Tibial artery (tissue), 4 donors: ENCODE measurements at places on chromosomes 1 and 21.

- peak; percentile 90 for DNase-seq
Observed at GRCh38 chr21:36419996-36420395, 34.8 kb downstream of the CHAF1B start.

- peak; percentile 82 for DNase-seq
Observed at GRCh38 chr1:203271018-203271743, 34.1 kb upstream of the BTG2 start.

DNA sequence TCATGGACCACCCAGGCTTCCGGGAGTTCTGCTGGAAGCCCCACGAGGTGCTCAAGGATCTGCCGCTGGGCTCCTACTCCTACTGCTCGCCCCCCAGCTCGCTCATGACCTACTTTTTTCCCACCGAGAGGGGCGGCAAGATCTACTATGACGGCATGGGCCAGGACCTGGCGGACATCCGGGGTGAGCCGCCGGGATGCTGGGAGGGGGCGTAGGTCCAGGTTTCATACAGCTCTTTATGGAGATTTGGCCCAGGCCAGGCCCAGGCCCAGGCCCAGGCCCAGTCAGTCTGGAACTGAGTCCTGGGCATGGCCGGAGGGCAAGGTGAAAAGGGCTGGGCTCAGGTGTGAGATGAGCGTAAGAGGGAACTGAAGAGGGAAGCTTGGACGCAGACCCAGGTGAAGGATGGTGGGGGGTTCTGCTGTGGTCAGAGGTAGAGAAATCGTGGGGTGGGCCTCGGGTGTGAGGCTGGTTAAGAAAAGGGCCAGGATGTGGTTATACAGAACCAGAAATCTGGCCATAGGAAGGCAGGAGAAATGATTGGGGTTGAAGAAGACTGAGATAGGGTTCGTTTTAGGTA, 23.0 kb downstream of the DISP3 start:
- DNase-seq: no peak

DNA sequence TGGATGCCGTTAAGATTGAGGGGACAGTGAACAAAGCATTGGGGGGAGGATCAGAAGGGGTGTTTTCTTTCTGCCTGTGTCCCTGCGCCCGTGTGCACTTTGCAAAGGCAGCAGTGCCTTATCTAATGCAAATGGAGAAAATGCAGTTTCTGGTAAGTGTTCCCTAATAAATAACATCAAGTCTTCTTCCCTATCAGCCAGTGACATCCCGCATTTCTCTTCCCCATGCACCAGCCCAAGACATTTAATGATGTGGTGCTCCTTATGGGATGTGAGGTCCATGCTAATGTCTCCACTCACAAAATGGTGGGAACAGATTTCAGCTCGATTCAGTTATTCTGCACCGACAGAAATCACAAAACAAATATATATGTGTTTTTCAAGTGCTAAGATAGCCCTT, 111.8 kb downstream of the PBX1 start:
- no peak for DNase-seq

- DNase-seq: no peak
Observed at GRCh38 chr1:153190373-153190772, 12.9 kb upstream of the LELP1 start.

GRCh38 chr1:11453742-11454491, 25.0 kb upstream of the DISP3 start:
- no peak for DNase-seq

GRCh38 chr1:240004086-240004749, 87.5 kb upstream of the FMN2 start:
- DNase-seq: no peak

DNA sequence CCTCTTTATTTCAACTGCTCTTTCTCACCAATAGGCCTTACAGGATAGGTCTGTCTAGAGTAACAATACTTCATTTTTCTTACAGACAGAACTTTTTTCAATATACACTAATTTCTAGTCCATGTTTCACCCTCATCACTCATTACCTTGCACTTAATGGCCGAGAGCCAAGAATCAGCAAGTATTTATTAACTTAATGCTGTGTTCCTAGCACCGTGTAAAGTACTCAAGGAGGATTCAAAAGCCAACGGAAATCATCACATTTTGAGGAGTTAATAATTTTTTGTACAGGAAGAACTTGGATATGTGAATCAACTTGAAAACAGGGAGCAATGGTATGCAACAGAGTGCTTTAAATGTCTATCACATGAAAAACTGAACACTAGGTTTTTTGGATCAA, 102.0 kb downstream of the PTPN14 start:
- DNase-seq: no peak

DNA sequence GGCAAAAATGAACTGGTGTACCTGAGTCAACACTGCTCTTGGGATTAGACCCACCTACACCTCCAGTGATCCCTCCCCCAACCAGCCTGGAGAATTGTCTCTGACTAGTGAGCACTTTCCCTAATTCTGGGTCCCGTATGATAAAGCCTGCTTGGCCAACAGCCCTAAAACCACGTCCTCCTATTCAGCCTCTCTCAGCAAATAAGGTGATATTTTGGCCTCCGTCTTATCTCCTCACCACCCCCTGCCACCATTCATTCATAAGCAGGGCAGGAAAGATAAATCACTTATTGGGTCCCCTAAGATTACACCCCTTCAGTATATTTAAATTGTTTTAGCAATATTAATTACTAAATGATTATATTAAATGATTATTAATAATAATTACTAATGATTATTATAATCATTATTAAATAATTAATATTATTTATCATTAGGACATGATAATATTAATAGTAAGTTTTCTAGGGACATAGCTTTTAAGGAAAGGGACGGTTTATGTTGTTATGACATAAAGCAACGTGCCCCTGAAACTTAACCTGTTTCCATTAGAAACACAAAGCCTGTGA, 108.0 kb downstream of the DUSP10 start:
- DNase-seq: no peak

DNA sequence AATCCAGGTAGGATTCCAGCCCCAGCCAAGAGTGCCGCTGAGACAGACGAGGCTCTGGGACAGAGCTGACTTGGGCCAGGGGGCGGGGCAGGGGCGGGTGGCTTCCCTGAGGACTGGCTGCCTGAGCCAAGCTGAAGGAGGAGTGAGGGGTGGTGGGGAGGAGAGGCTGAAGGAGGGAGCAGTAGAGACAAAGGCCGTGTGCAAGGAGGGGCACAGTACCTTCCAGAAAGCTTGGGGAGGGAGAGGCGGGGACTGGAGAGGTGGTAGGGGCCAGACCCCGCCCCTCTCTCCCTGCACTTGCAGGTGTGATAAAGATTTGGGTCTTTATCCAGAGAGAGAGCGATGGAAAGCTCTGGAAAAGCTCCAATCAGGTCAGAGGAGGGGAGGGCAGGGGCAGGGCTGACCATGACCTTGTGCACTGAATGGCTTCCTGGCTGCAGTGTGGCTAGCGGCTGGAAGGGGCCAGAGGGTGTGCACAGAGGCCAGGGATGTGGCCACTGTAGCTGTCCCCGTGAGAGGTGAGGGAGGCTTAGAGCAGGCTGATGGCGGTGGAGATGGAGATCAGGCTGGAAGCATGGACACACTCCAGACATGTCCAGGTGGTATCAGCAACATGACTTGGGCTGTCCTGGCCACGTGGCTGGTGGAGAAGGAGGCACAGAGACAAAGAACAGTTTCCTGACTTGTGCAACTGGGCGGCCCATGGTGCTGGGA, 6.7 kb upstream of the EPHA8 start:
- DNase-seq: no peak

GRCh38 chr1:110460253-110461220, 9.6 kb downstream of the PROK1 start:
- DNase-seq: peak; percentile 86

- DNase-seq: no peak
Observed at GRCh38 chr1:68198752-68199151, 33.6 kb downstream of the WLS start.

DNA sequence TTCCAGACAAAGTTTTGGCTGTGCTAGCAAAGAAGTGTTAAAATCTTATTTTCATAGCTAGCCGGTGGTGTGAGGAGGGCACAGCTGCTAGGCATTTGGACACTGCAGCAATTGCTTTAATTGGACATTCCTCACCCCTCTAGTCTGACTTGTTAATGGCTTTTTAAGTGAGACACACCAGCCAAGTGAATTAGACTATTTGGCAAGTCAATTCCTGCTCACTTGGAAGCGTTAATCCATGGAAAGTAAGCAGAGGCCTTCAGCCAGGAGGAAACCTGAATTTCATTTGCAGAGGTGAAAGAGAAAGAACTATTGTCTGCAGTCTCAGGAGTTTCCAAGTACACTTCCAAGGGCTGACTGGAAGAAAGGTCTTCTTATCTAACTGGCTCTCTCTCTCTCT, 175.7 kb downstream of the ST6GALNAC3 start:
- DNase-seq: no peak

GRCh38 chr1:32066489-32066873, 6.3 kb upstream of the TMEM39B start:
- peak; percentile 89 for DNase-seq

GRCh38 chr1:62285440-62285839, 33.8 kb downstream of the KANK4 start:
- DNase-seq: no peak

GRCh38 chr1:86933562-86934377, 19.3 kb downstream of the HS2ST1 start:
- DNase-seq: no peak

DNA sequence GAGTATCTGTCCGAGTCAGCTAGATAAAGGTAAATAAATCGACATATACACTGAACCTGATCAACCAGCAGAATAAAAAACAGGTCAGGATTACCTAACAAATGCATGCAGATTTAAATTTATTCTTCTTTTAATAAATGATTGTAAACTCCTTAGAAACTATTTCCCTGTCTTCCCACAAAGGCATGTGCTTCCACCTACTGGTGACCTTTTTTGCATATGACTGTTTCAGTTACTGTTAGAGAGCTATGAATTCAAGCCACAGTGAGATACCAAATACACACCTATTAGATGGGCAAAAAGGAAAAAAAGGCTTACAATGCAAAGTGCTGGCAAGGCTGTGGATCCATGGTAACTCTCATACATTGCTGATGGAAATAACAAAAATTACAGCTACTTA, 957.4 kb upstream of the NCAM2 start:
- DNase-seq: no peak

GRCh38 chr1:2611621-2612437, 21.0 kb downstream of the MMEL1 start:
- DNase-seq: no peak

DNA sequence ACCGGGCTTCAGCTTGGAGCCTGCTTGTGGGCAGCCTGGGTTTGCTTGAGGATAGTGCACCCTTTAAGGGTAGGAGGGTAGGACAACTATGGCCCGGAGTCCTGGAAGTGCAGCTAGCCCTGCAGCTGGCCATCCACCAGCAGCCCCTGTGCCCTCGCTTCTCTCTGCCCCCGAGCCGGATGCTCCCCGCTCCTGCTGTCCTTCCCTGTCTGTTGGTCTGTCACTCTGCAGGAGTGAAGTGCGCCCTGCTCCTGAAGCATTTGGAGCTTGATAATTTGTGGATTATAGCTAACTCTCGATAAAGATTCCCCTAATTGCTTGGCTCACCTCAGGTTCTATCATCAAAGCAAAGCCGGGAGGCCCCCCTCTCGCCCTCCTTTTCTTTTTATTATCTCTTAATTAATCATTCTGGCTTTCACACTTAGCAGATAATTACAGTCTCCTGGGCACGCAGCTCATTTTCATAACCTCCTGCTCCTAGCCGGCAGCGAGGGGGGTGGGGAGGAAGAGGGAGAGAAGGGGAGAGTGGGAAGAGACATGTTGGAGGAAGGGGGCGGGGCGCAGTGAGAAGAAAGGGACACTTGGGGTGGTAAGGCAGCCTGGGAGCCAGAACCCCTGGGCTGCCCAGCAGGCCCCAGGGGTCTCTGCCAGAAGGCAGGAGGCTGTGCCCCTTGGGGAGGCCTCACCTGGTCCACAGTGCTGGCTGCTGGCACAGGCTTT, 14.4 kb downstream of the KIRREL1 start:
- no peak for DNase-seq

- DNase-seq: no peak
Observed at GRCh38 chr1:201267481-201268229, 15.7 kb upstream of the PKP1 start.

- no peak for DNase-seq
Observed at GRCh38 chr1:46690931-46691421, 19.3 kb downstream of the TEX38 start.
